ENCODE measurements at places on chromosomes 11 and 22.

DNA sequence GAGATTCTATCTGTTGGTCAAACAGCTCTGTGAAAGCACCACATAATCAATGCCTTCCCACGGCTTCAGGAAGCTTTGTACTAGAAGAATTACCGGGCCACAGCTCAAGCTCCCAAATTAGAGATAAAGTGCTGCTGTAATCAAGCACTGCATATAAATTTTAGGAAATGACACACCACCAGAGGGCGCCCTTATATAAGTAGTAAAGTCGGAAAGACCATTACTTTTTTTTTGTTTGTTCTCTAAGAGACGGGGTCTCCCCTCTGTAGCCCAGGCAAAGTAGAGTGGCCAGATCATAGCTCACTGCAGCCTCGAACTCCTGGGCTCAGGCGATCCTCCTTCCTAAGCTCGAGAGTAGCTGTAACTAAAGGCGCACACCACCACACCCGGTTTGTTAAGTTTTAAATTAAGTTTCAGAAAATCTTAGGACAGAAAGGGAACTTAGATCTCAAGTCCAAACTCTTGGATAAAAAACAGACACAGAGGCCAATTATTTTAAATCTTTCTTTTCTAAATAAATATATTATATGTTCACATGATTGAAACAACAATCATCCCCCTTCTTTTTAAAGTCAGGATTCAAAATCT, 32.6 kb downstream of the PRCP start:
- DNase-seq = peak; percentile 31

DNA sequence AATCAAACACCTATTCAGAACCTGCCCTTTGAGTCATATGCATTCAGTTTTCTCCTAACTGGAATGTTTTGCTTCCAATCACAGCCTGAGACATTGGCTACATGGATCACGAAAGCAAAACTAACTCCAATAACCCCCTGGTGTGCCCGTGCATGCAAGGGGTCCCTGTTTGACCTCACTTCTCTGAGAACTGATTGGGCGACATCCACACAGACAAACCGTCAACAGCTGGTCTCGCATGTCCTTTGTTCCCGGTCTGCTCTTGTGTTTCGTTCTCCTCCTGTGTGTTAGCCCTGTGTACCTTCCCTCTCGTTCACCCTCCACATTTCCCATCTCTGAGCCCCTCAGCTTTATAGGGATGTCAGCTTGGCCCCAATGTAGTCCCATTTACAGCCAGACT, 67.2 kb upstream of the TTC12 start:
- no peak for DNase-seq

- no peak for DNase-seq
Observed at GRCh38 chr11:96219981-96220623, 122.9 kb downstream of the MAML2 start.

GRCh38 chr22:33224841-33225240, 166.7 kb upstream of the SYN3 start:
- DNase-seq = no peak

DNA sequence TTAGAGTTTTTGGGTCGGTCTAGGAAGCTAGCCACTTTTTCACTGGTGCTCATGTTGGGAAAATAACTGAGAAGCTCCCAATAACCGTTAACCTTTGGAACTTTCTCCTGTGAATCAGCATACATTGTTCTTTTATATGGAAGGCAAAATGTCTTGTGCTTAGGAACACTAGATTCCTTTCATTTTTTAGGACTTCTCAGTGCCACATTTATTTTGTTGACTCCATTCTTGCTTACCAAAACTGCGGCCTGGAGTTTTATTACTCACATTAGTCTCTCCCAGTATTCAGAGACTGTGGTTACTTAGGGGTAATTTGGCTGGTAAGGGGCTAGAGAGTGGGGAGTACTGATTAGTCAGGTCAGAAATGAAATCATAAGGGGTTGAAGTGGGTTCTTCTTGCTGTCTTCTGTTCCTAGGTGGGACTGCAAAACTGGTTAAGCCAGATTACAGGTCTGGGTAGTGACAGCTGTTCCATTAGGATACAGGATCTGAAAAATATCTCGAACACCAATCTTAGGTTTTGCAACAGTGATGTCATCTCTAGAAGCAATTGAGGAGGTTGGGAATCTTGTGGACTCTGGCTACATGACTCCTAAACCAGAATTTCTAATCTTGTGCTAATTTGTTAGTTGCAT, 631.4 kb upstream of the LUZP2 start:
- DNase-seq = no peak

DNA sequence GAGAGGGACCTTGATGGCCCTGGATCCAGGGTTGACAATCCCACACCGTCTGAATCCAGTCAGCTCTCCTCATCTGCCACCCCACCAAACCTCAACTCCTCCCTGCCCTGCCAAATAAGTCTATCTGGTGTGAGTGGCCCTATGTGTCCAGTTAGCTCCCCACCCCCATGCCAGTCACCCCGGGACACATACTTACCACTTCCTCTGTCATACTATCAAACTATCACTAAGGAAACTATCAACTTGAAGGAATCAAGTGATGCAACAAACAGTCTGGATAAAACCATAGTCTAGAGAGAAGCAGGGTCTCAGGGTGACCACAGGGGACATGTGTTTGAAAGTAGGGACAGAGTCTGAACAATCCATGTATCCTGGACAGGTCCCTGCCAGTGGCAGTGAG, 13.2 kb upstream of the CSF2RB start:
- DNase-seq = no peak

- no peak for DNase-seq
Observed at GRCh38 chr11:36499315-36499714, 10.8 kb downstream of the TRAF6 start.

DNA sequence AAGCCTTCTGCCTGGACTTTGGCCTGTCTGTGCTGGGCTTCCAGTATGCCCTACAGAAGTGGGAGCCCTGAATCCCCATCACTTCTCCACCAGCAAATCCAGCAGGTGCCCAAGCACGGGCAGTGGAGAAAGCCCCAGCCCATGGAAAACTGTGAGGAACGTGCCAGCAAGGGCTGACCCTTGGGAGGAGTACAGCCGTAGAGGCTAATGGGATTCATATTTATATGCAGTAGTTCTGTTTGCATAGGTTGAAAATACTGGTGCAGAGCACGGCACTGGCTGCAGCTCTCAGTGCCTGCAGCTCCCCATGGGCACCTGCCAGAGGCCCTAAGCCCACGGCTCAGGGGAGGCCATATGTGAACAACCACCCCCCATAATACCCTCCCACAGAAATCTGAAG, 10.1 kb downstream of the NAGA start:
- DNase-seq = no peak

DNA sequence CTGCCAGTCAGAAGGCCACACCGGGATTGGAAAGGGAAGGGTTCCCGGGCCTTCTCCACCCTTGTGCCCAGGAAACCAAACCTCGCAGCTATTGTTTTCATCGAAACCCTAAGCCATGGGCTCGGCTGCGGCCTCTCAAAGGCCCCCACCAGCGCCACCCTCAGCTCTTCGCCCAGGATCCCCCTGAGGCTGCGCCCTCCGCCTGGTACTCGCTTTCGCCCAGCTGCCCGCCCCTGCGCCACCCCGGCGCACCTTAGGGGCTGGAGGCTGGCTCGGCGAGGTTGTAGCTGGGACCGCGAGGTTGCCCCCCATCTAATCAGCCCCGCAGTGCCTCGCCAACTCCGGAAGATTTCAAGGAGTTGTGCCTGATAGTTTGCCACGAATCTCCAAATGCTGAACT, 49.0 kb downstream of the FZD4 start:
- no peak for DNase-seq

DNA sequence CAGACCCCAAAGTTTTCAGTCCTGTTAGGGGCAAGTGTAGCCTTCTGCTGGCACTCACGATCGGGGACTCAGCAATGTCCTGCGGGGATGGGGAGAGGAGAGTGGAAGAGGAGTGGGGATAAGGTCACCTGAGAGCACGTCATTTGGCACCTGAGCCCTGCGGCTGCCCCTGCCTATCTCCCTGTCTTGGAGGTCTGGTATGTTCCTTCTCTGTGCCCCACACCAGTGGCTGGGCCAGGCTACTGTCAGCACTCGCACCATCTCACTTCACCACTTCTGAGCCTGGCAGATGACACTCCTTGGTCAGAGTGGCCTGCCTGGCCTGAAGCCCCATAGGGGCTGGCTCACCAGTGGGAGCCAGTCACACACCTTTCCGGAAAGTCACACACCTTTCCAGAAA, 20.1 kb upstream of the CHADL start:
- no peak for DNase-seq

DNA sequence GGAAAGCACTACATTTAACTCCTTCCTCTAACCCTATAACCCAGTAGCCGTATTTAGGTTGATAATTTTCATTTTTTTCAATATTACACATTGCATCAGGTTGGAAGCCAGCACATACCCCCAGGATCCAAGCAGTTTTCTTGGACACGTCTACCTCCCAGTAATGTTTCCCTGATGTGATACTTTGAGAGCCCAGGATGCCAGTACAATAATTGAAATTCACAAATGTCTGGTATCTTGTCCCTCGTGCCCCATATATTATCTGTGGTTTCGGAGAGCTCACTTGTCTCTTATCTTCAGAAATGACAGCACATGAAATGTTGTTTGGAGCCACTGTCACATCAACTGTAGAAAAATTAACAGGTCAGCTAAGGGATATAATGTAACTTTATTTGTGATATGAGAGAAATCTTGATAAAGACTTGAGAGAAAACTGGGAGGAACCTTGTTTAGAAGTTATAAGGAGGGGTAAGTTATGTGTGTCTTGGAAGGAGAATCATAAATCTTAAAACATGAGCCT, 19.8 kb downstream of the TRIM5 start:
- no peak for DNase-seq

DNA sequence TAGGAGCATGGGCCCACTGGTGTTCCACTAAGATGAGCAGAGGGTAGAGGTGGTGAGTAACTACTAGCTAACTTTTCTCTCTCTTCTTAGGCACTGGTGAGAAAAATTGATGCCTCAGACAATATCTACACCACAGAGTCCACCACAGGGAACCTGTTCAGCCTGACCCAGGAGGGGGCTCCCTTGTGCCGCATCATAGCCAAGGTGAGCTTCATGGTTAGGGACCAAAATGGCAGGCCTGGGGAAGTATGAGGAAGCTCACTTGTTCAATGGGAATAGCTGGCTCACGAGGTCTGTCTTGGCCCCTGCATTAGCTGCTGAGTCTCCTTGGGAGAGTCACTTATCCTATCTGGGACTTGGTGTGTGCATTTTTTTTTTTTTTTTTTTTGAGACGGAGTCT, 75.9 kb downstream of the INSC start:
- no peak for DNase-seq

- peak; percentile 60 for DNase-seq
Observed at GRCh38 chr22:24424001-24424900, 3.1 kb upstream of the ADORA2A start.

DNA sequence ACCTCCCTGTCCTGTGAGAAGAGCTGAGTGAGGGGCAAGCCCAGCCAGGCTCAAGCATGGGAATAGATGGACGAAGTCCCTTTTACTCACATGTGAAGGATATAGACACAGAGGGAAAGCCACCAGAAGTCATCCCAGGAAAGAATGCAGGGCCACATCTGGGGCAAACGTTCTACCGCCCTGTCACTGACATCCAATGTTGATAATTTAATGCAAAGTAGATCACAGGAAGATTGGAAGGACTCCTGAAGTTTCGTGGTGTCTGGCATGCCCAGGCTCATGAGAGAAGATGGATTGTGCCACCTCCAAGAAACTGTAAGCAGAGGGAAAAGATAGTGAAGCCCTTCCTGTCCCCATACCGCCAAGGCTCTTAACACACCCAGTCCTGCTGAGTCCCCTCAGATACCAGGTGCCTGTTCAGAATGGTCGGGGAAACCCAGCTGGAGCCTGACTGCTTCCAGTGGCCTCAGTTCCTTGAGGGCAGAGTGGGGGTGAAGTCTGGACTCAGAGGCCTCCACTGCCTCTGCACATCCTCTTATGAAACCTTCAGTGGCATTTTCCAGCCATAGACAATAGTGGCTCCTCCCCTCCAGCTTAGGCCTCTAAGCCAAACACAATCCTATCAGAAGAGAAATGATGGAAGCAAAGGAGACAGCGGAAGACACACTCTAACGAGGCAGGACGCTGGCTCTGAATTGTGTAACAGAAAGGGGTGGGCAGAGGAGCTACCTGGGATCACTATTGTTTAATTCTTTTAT, 7.5 kb upstream of the STK33 start:
- no peak for DNase-seq

- no peak for DNase-seq
Observed at GRCh38 chr11:89457190-89457589, 34.0 kb downstream of the NOX4 start.

- DNase-seq = no peak
Observed at GRCh38 chr11:80668039-80668438, 1227.2 kb upstream of the TENM4 start.

DNA sequence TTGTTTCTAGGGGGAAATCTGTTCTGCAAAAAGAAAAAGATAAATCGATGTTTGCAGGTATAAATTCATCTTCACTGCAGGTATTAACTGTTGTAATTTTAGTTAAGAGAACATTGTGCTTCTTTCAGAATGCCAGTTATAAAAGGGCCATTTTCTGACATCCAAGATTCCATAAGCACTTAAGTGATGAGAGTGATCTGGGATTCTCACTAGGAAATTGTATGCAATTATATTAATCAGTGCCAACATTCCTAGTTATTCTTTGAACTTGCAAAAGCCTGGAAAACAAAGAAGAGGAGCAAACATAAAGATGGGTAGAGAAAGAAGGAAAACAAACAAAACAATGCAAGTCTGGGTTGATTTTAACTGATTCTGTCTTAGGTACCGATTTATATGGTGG, 5.4 kb downstream of the DDI1 start:
- no peak for DNase-seq

DNA sequence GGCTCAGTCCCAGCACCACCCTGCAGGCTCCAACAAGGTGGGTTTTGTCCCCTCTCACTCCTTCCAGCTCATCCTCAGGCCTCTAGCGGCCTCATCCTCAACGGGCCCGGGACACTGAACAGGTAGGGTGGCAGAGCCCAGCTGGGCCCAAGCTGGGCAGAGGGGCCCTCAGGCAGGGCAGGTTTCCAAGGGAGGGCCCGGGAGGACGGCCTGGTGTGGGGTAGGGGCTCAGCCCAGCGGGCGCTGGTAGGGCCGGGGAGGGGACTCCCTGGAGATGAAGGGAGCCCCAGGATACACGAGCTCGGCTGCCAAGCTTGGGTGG, 2.5 kb upstream of the IFITM10 start:
- no peak for DNase-seq

DNA sequence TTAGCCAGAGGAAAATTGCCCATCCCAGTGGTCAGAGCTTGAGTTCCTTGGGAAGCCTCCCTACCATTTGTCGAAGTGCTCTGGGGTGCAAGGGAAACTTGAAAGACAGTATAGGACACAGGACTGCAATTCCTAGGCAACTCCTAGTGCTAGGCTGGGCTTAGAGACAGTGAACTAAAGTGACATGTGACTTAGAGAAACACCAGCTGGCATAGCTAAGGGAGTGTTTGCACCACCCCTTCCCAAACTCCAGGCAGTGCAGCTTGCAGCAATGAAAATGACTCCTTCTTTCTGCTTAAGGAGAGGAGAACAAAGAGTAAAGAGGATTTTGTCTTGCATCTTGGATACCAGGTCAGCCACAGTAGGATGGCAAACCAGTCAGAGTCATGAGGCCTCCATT, 388.0 kb downstream of the DYNC2H1 start:
- DNase-seq = no peak

GRCh38 chr11:28759311-28759710, 651.1 kb downstream of the METTL15 start:
- no peak for DNase-seq

GRCh38 chr22:31350410-31350863, 4.3 kb upstream of the PATZ1 start:
- no peak for DNase-seq
